Stimulated activated CD4-positive, alpha-beta T cell treated with anti-CD3 and anti-CD28 coated beads, Interleukin-1b, Interleukin-23, amount 100 ng/mL, for 4 hours (primary cell): ENCODE measurements at places on chromosomes 5 and 9.

DNA sequence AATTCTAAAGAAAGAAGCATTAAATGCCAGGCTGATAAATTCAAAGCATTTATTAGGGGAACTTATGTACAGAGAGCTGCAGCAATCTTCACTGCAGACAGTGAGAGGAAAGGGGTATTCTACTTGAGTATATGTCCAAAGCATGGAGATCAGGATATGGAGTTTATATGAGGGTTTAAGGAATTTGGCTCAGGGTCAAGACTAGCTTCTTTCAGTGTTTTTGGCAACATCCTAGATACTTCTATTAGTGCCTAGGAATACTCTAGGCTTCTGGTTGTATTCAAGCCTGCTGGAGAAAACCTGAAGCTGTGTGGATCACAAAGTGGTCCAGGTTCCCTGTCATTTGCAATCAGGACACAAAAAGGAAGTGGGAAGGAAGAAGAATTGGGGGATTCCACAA lies 194.6 kb downstream of the CETN3 start:
- no peak for DNase-seq

DNA sequence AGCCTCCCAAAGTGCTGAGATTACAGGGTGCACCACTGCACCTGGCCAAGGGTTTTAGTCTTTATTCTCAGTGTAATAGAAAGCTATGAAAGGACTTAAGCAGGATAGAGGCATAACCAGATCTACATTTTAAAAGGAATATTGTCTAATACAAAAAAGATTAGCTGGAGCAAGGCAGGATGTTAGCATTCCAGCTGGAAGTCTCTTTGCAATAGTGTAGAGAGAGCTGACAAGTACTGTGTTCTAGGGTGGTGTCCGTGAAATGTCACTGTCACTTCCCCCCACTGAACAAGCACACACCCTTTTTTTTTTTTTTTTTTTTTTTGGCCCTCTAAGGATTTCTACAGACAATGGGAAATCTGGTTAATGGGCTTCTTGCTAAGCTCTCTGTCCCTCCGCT lies 24.2 kb upstream of the DEPDC1B start:
- no peak for DNase-seq

DNA sequence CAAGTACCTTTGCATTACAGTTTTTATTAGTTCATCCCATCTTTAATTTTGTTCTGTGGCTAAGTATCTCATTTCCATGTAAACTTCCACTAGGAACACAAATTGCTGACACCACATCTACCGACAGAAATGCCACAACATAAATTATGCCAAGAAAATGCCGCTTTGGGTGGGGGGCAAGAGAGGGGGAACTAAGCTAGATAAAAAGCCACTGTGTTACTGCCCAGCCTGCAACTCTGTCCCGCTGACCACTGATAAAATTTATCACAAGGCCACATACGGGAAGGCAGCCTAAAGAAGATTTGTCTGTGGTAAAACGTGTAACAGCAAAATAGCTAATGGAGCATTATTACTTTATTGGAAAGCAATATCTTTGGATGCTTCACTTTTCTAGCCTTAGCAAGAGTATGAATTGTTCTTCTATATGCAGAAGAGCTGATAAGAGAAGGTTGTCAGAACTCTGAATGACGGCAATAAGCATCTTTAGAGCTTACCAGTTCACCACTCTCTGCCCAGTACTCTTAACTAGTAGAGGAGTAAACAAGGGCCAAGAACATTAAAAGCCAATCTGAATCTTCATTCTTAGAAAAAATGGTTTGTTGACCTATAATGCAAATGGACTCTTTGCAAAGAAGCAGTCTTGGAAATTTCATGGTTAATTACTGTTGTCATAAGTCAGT lies 172.2 kb upstream of the MEF2C start:
- no peak for DNase-seq

DNA sequence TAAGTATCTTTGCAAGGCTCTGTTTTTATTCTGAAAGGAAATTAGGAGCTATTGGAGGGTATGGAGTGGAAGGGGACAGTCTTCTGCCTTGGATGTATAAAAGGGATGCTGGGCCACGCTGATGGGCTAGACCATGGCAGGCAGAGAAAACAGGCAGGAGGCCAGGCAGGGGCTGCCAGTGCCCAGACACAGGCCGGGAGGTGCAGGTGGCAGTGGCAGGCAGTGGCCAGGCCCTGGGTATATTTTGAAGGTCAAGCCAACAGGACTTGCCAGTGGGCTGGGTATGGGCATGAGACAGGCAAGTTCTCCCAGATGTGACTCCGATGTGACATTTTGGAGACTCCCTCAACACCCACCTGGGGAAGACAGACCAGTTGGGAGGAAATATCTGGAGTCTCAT lies 131.9 kb downstream of the KCNIP1 start:
- DNase-seq = no peak

GRCh38 chr5:38381361-38381760 lies 123.0 kb downstream of the EGFLAM start:
- no peak for DNase-seq

DNA sequence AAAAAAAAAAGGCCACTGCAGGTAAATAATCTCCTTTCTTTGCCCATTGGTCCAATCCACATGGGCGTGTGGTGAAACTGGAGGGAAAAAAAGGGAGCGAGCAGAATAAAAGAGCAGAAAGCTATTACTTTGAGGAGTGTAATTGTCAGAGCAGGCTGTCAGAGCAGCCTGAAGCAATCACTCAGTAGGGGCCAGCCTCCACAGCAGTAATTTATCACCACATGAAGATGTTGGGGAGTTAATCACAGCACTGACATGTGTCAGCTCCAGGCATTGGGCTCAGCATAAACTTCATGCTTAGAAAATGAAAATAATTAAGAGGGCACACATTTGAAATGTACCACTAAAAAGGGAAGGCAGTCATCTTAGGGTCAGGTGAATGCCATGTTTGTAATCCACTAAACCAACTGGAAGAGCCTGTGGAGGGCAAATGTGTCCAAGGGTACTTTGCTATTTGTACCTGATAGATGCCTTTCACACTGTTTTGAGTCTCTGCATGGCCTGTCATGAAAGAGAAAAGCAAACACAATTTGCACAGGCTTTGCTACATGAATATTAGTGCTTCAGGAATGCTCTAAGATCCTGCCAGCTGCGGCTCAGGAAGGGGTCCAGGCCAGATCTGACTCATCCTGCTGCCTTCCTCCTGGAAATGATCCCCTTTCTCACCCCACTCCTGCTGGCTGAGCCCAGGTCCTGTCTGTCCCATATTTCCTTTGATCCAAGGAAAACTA lies 2.9 kb upstream of the PTGER4 start:
- no peak for DNase-seq

- DNase-seq = no peak
Measured at GRCh38 chr5:113813466-113813865, 300.0 kb downstream of the YTHDC2 start.

DNA sequence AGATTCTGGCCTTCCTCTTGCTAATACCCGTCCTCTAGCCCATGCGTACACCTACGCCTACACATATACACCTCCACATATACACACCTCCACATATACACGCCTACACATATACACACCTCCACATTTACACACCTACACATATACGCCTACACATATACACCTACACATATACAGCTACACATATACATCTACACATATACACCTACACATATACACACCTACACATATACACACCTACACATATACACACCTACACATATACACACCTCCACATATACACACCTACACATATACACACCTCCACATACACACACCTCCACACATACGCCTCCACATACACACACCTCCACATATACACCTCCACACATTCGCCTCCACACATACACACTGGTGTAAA lies 27.2 kb downstream of the AK3 start:
- DNase-seq = no peak

GRCh38 chr5:160118349-160119141 lies 705 bp downstream of the PWWP2A start:
- DNase-seq = peak; percentile 51

- DNase-seq = no peak
Measured at GRCh38 chr5:14757850-14758249, 93.3 kb downstream of the OTULIN start.

DNA sequence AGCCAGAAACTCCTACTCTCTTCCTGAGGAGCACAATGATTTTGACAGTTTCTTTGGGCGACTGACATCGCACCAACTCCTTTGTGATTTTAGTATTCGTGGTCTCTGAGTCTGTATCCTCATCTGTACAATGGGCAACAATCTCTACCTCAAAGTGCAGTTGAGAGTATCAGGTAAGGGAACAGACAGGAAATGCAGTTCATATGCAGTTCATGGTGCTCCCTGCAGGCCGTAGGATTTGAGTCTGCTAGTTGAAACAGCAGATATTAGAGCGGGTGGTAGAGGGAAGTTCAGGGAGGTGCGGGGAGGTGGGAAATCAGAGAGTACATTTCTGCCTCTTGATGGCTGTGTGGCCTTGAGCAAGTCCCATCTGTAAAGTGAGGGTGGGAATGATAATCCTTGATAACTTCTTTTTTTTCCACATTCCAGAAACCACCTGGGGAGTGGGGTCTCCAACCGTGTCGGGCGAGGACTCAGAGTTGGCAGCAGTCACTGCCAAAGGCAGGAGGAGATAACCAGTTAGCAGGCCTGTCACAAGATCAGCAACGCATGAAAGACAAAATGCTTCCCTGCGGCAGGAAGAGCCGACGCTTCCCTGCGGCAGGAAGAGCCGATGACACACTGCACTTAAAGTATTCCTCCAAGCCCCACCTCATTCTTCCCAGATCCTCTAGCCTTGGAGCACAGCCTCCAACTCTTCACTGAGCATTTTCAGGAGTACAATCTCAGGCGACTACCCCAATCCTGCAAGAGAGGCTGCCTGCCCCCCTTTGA lies 6.0 kb upstream of the NEK6 start:
- no peak for DNase-seq

- DNase-seq = no peak
Measured at GRCh38 chr5:2135833-2136232, 253.1 kb upstream of the IRX4 start.

GRCh38 chr5:56155992-56156584 lies 77.0 kb downstream of the ANKRD55 start:
- DNase-seq = no peak

DNA sequence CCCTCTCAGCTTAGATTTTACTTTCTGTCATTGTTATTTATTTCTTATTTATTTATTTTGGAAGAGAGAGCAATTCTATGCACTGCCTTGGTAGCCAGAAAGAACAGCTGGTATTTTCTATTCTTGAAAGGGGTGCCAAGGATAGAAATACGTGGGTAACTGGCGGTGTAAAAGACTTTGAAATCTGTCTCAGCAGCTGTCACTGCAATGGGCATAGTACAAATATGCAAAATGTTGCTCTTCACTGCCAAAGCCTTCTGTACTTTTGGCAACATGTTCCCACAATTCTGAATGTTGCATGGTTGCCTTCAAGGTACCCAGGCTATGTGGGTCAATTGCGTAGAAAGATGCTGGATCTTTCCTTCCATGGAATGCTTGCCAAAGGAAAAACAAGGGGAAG lies 230.2 kb upstream of the EDIL3 start:
- DNase-seq = no peak

DNA sequence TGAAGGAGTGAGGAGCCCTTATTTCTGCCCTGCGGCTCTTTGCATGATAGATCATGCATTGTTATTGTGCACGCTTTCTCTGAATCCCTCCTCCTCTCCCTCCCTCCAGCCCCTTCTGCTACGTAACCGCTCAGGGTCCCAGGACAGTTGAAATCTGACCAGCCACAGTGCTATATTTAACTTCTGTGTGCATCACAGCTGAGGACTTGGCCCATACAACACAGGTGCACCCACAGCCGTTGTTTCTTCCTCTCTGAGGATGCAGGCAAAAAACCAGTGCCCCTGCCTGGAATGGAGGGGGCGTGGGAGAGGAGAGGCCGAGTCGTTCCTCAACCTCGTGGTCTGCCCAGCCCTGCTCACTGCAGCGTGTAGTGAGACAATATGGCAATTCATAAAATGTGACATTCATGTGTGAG lies 335.6 kb upstream of the CLINT1 start:
- no peak for DNase-seq

DNA sequence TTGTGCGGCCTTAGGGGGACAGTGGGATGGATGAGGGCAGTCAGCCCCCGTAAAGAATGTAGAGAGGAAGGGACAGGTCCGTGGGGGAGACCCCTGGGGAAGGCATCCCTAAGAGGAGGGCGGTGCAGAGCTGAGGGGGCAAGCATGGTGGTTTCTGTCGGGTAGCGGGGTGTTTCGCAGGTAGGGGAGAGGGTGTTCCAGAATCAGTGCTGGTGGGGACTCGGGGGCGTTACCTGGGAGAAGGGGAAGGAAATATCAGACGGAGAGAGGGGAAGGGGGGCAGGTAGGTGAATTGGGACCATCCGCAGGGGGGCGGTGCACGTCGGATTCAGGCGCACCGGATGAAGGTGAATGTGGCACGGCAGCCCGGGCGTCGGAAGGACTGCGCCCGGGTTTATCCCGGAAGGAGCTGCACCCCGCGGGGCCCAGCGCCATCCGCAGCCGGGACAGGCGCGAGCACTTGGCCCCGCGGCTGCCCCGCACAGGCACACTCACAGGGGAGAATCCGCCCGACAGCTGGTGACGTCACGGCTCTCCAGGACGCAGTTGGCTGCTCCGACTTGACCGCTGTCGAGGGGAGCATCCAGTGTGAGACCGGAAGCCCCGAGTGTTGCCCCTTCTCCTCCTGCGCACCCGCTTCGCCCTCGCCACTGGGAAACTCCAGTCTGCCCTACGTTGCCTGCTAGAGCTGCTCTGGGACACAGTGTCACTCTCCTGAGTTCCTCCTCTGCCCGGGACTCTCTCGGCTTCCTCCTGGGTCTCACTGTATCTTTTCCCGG lies 1.3 kb downstream of the CD72 start:
- peak; percentile 50 for DNase-seq

- no peak for DNase-seq
Measured at GRCh38 chr5:54325610-54326311, 15.4 kb upstream of the ARL15 start.

- no peak for DNase-seq
Measured at GRCh38 chr9:111298731-111299598, 31.1 kb downstream of the OR2K2 start.

- no peak for DNase-seq
Measured at GRCh38 chr9:17578577-17578910, 322 bp upstream of the SH3GL2 start.

DNA sequence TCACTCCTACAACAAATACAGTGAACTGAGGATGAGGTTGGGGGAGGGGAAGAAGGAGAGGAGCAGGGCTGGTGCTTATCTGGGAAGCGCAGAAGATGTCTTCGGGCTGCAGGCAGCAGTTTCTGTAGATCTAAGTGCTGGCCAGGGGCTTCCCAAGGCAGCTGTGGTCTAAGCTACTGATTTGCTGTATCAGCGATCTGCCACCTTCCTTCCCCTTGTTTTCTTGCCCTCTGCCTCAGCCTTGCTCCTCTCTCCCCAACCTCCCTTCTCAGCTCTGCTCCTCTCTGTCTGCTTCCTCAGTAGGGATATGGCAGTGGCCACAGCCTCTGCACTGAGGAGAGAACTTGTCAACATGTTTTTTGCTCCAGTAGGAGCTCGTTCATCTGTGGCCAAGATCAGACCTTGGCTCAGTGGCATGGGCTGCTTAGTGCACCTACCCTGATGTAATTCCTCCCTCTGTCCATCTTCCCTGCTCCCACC lies 42.8 kb upstream of the IL6ST start:
- DNase-seq = no peak

GRCh38 chr5:42506662-42507061 lies 83.4 kb downstream of the GHR start:
- DNase-seq = no peak
